ENCODE measurements at places on chromosomes 13 and 19. TPM values are rescaled to one million over a fixed set of nuclear protein-coding genes. Genes with fewer than 3 reads are reported as not detected.

DNA sequence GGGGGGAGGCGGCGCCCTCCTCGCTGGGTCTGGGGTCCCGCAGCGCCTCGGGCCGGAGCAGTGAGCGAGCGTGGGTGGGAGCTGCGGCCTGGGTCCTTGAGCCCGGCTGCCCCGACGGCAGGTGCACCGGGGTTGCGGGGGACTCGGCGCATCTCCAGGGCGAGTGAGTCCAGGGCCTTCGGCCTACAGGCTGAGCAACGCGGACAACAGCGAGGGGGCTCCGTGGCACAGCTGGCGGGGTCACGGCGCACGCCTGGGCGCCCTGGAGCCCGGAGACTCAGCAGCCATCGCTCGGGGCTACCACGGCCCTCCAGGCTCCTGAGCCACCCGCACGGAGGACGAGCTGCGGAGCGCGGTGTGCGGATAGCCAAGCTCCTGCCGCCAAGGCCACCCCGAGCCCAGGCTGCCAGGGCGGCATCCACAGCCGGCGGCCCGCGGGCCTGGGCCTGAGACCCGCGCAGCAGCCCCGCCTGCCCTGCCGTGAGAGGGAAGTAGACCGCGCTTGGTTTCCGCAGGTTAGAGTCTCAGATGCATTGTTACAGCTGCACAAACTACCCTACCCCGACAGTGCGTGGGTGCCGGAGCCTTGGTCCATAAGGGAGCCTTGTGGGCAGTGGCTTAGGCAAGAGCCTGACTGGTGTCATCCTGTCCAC is 253.9 kb upstream of the SGCG start:
- no peak for DNase-seq

GRCh38 chr13:76647550-76647949 is 238.7 kb downstream of the KCTD12 start:
- no peak for DNase-seq

DNA sequence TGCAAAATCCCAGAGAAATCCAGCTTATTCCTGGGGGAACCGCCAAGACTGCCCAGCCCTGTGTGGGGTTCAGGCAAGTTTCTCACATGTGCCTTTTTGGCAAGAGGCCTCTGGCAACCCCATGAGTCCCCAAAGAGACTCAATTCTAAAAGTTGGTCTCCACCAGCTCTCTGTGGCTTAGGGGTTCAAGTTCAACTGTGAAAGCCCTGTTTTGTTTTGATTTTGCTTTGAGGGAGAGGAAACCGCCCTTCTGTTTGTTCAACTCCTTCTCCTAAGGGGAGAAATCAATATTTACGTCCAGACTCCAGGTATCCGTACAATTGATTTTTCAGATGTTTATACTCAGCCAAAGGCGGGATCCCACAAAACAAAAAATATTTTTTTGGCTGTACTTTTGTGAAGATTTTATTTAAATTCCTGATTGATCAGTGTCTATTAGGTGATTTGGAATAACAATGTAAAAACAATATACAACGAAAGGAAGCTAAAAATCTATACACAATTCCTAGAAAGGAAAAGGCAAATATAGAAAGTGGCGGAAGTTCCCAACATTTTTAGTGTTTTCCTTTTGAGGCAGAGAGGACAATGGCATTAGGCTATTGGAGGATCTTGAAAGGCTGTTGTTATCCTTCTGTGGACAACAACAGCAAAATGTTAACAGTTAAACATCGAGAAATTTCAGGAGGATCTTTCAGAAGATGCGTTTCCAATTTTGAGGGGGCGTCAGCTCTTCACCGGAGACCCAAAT is 583 bp upstream of the LDLR start:
- no peak for DNase-seq

DNA sequence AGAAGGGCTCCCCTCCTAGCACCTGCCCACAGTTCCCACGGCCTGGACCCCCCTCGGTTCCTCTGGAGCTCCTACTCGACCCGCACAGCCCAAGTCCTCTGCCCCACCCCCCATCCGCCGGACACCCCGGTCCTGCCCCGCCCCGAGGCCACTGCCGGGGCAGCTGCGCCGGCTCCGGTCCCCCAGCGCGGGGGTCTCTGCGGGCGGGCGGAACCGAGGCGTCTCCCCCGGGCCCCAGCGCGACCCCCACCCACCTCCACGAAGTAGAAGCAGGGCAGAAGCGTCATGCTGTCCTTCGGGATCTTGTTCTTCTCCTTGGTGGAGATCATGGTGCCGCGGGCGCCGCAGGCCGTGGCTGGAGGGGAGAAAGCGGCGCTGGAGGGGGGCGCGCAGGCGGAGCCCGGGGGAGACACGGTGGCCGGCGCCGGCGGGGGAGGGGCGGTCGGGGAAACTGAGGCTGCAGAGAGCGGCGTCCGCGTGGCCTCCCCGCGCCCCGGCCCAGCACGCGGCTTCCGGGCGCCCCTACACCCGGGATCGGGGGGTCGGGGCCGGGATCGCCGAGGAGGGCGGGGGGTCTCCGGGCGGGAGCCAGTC is 427 bp downstream of the PLPPR3 start:
- DNase-seq = no peak

GRCh38 chr19:917323-918151 is at the start of gene KISS1R:
KISS1R (plus strand) TSS chr19:917333; CDS start chr19:917503, 170 bp downstream.
- DNase-seq = no peak

GRCh38 chr13:30831515-30831914 is 74.6 kb upstream of the MEDAG start:
- no peak for DNase-seq

- no peak for DNase-seq
Measured at GRCh38 chr19:38944981-38945506, 14.3 kb downstream of the MRPS12 start.

DNA sequence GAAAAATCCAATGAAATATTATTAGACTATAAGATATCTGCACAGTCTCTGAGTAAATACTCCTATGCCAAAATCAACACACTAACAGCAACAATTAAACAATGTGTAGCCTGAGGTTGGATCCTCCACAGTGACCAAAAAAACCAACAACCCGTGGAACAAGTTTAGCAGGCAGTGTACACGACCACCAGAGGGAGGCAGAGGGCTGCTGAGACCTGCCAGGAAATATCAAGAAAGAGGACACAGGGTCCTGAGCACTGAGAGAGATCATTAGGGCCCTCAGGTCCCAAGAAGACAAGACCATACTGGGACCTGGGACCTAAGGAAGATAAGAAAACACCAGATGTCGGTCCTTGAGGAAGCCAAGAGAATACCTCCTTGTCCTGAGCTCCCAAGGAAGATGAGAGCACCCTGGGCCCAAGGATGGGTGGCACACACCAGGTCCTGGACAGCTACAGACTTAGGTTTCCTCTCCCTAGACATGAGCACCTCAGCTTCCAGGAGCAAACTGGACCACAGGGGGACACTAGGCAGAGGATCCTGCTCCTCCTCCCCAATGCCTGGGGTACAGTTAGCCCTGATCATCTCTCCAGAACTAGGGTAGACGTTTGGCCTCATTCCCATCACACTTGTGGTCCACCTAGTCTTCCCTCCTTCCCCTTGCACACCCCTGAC is 822 bp upstream of the ZNF274 start:
- DNase-seq = peak; percentile 9

DNA sequence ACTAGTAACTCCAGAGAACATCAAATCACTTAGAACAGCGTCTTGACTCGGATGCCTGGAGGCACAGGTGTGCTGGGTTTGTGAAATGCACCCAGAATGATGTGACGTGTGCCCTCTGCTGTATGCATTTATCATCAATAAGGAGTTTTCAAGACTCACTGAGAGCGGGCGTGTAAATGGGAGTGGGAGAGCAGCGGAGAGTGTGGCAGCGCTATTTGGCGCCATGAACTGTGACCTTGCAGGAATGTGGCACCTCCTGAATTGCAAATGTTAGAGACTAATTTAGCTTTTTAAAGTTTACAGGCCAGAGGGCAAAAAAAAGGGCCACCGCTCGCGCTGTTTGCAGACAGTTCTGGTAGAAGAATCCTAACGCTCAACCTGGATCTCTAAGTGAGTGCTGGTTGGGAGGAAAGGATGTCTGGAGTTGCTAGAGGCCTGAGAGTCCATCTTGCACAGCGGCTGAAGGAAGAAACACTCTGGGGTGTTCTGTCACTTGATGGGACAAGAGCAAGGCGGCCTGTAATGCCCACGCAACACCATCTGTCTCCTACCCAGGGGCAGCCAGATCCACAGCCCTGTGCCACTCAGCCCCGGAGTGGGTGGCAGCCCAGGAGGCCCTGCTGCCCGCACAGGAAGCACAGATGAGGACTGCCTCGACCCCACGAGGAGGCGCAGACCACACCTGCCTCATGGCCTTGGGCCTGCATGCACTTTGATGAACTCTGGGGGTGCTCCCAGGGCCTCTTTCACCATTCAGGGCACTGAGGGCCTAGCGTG is 19.7 kb downstream of the RANBP3 start:
- no peak for DNase-seq

GRCh38 chr13:37342205-37342604 is 236.7 kb upstream of the CSNK1A1L start:
- DNase-seq = no peak

GRCh38 chr13:25963674-25964073 is 88.1 kb downstream of the SHISA2 start:
- DNase-seq = no peak

DNA sequence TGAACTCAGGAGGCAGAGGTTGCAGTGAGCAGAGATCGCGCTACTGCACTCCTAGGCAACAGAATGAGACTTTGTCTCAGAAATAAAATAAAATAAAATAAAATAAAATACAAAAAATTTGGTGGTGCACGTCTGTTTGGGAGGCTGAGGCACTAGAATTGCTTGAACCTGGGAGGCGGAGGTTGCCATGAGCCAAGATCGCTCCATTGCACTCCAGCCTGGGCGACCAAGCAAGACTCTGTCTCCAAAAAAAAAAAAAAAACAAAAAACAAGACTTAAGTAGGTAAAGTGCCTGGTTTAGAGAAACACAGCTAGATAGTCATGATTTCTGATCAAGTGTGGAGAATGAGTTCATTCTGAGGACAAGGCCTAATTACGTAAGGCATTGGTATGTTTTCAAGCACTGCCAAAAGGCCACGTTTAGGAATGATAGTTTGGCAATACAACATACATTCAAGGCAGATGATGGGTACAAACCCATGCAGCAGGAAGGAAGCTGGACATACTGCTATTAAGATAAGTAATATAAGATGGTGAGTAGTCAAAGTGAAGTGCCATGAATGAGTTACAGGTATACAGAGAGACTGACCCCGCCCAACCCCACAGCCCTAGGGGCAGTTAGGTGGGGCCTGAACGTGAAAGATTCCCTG is 4.8 kb upstream of the UCHL3 start:
- peak; percentile 86 for DNase-seq

GRCh38 chr19:49469828-49470614 is 4.0 kb upstream of the FLT3LG start:
- DNase-seq = no peak

DNA sequence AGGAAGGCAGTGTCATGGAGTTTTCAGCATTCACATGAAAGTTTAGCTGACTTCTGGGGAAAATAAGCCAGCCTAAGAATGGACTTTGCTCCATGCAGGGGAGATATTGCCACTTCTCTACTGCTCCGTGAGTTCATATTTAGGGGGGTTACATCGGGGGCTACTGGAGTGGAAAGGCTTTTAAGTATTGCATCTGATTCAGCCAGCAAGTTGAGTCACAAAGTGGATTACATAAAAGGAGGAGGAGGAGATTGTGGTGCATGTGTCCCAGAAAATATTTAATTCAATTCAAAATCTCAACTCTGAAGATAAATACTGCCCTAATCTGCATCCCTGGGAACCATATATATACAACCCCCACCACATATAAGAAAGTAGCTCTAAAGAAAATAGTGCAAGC is 617.2 kb downstream of the DCT start:
- peak; percentile 65 for DNase-seq

Gene ZNF420
- total RNA-seq = 15.8 TPM

Gene ZNF426
- total RNA-seq = 28.8 TPM

Gene ZNF20
- 8.2 TPM for total RNA-seq

Gene ZNF560
- total RNA-seq = 0.15 TPM

Gene N4BP2L1
- total RNA-seq = 4.7 TPM

Gene AMER2
- total RNA-seq = not detected

Measured in renal cortical epithelial cell (primary cell).